ENCODE measurements at places on chromosomes 6 and 20. TPM values are rescaled to one million over a fixed set of nuclear protein-coding genes. Genes with fewer than 3 reads are reported as not detected.

Gene SH3BGRL2
- total RNA-seq, result 23.7 TPM

Gene ULBP3
- 0.75 TPM for total RNA-seq

GRCh38 chr6:71766796-71767195 lies 119.6 kb upstream of the RIMS1 start:
- no peak for DNase-seq

DNA sequence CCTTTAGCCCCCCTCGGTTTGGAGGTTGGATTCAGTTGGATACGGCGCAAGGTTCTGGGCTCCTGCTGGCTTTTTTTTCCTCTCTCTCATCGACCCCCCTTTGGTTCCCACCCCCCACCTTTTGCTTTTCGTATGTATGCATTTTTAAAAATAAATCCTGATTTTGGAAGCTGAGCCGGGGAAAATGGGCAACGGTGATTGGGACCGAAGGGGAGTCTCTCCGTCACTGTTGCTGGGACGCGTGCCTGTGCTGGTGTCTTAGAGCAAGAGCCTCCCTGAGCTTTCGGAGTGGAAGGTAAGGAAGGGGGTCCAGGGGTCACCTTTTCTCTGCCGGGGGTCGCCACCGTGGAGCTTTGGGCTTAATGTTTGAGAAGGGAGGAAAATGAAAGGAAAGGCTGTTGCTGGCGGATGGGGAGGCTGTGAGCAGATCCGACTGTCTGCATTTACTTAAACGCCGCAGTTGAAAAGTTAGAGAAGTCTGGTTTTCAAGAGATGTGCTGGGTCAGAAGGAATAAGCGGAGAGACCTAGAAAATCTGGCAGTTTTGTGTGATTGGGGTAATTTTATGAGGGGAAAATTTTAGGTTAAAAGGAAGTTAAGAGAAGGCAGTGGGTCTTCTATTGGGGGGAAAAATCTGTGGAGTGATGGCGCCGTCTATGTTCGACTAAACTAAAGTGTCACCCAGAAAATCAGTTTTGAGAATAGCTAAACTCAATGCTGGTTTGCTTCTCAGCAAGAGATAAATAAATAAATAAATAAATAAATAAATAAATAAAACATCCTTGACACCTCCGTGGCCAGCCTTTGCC lies 828 bp downstream of the ADGRB3 start:
- peak; percentile 76 for DNase-seq

Gene OXT
- not detected for total RNA-seq

GRCh38 chr6:47402081-47402480 lies 75.5 kb upstream of the CD2AP start:
- DNase-seq, result no peak

DNA sequence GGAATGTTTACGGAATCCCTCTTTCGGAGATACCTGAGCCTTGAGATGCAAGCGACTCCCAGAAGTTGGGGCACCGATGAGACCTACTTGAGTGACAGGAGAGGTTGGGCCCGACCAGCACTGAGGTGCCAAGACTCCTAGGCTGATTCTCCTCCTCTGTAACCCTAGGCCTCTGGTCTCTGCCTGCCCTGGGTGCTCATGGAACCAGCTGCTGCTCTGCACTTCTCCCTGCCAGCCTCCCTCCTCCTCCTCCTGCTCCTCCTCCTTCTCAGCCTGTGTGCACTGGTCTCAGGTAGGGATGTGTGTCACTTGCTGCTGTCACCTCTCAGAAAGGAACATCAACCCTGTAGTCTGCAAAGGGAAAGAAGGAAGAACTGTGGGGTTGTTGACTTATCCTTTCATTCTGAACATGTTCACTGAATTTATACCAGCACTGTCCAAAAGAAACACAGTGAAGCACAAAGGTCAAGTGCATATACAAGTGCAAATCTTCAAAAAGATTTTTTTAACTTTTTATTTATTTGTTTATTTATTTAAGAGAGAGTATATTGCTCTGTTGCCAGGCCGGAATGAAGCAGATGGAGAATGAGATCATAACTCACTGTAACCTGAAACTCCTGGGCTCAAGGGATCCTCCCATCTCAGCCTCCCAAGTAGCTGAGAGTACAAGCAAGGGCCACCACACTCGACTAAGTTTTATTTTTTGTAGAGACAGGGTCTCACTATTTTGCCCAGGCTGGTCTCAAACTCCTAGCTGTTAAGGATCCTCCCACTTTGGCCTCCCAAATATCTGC lies 913 bp downstream of the BTN2A2 start:
- DNase-seq, result no peak

DNA sequence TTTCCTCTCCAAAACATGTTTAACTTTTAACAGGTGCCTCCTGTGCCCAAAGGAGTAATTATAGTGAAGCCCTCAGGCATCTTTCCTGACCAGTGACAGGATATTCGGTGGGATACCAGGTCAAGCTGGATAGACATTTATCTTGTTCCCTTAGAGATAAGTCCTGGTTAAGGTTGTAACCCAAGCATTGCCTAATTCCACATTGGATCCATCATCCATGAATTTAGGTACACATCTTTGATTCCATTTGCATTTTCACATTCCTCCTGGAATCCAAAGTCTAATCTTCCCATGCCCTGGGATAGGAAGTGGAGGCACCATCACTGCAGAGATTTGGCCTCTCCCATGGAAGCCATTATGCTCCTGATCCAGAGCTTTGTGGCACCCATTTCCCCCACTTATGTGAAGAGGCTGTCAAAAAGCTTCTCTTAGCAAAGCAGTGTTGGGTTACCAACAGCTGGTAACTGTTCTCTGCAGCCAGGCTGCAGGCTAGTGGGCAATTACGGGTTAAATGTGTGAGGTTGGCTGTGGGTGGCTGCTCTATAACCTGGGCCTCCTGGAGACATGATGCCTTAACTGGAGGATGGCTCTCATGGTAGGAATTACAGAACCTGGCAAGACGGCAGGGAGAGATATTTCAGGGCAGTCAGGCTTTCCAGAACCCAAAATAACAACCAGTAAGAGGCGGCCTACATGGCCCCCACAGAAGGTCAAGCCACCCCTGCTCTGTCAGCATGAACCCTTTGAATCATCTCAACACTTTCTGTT lies 96.9 kb upstream of the VGLL2 start:
- DNase-seq, result no peak

DNA sequence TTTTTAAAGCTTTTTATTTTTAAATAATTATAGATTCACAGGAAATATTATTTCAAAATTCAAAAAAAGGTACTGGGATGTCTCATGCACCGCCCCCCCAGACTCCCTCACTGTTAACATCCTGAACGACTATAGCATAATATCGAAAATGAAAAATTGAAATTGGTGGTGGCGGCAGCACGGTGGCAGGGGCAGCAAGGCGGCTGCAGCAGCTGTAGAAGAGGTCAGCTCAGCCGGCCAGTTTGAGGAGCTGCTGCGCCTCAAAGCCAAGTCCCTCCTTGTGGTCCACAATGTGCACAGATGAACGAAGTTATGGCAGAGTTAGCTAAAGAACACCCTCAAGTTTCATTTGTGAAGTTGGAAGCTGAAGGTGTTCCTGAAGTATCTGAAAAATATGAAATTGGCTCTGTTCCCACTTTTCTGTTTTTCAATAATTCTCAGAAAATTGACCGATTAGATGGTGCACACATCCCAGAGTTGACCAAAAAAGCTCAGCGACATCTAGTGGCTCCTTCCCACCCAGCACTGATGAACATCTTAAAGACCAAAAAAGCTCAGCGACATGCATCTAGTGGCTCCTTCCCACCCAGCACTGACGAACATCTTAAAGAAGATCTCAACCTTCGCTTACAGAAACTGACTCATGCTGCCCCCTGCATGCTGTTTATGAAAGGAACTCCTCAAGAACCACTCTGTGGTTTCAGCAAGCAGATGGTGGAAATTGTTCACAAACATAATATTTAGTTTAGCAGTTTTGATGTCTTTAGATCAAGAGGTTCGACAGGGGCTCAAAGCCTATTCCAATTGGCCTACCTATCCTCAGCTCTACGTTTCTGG lies 100.8 kb downstream of the FAM217A start:
- no peak for DNase-seq

- no peak for DNase-seq
These were observed 704.2 kb upstream of the CITED2 start for GRCh38 chr6:140078561-140079125.

DNA sequence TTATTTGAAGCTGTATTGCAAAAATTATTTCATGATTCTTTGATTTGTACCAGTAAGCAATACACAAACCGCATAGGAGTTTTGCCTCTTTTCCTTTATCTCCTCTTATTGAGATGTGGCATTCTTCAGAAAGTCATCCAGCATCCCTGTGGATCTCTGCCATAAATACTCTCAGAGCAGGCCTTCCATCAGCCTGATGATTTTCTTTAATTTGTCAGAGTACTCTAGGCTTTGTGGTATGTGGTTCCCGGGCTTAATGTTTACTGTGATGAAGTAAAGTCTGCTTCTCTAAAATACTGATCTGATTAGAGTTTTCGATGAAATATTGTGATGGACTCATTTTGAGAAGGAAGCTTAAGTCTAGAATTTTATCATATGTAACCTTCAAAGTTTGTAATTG lies 31.1 kb upstream of the SLC35D3 start:
- DNase-seq, result no peak

Gene SAMD5
- 2.1 TPM for total RNA-seq

Gene NRSN1
- total RNA-seq, result not detected

- no peak for DNase-seq
These were observed 75.8 kb downstream of the LAMP5 start for GRCh38 chr20:9590189-9590588.

Gene LY86
- 3.6 TPM for total RNA-seq

Gene PLA2G7
- 1.8 TPM for total RNA-seq

GRCh38 chr6:11812951-11813350 lies 34.3 kb upstream of the ADTRP start:
- no peak for DNase-seq

- DNase-seq, result no peak
These were observed 158.1 kb upstream of the AKAP12 start for GRCh38 chr6:151081656-151082055.

Gene C6orf15
- not detected for total RNA-seq

Gene HEY2
- total RNA-seq, result 23.9 TPM

DNA sequence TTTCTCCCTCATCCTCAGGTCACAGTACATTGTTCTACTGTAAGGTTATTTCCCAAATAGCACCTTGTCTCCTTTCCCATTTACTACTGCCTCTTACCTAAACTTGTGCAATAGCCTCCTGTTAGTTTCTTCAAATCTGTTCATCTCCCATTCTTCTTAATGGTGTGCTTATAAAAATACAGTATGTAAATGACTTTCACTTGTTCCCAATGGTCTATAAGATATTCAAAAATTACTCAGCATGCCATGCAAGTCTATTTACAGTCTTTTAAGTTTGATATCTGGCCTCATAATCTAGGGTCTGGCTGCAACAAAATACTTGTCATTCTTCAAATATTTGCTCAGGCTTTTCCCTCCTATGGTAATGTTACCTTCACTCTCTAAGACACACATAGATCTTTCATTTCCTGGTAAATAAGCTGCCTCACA lies 31.5 kb upstream of the RHAG start:
- no peak for DNase-seq

- DNase-seq, result no peak
These were observed 136.0 kb downstream of the MTHFD1L start for GRCh38 chr6:151001387-151002056.

- DNase-seq, result no peak
These were observed 46.4 kb downstream of the MRPL14 start for GRCh38 chr6:44080561-44081521.

DNA sequence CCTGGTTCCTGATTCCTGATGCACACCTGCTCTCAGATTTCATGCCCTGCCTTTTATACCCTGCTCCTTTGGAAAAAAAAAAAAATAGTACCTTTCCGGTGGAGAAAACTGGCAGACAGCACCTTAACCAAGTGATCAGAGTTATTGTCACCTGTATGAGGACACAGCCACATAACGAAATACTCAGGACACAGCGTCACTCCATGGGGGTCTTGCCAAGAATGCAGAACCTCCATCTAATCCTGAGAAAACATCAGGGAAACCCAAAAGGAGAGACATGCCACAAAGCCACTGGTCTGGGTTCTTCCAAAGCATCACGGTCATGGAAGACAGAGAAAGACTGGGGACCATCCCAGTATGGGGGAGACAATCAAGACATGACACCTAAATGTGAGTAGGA lies 29.1 kb downstream of the BFSP1 start:
- DNase-seq, result no peak

GRCh38 chr6:104527311-104527710 lies 332.4 kb downstream of the HACE1 start:
- no peak for DNase-seq

DNA sequence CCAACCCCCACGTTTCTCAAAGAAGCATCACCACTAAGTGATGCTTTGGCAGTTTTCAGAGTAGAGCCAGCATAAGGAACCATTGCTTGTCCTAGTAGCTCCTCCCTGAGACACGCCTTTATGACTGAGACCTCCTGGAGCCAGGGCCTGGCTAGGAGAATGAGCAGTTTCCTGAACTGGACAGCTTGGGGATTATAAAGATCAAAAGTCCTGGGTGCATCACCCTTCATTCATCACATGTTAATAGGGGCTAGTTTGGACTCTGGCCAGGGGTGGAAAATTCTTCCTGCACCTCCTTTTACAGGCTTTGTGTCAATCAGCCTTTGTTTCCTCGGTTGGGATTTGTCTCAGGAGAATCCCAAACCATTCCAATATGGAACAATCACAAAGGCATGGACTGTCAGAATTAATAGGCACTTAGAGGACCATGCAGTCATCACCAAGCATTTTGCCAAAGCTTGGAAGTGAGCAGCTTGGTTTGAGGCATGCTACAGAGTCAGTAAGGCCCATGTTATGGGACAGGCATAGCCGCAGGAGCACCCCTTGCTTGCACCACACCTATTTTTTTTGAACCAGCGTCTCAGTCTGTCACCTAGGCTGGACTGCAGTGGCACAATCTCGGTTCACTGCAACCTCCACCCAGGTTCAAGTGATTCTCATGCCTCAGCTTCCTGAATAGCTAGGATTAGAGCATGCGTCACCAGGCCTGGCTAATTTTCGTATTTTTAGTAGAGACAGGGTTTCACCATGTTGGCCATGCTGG lies 64.9 kb upstream of the TGM3 start:
- DNase-seq, result no peak

- no peak for DNase-seq
These were observed 30.1 kb upstream of the SLC16A10 start for GRCh38 chr6:111057074-111057752.

DNA sequence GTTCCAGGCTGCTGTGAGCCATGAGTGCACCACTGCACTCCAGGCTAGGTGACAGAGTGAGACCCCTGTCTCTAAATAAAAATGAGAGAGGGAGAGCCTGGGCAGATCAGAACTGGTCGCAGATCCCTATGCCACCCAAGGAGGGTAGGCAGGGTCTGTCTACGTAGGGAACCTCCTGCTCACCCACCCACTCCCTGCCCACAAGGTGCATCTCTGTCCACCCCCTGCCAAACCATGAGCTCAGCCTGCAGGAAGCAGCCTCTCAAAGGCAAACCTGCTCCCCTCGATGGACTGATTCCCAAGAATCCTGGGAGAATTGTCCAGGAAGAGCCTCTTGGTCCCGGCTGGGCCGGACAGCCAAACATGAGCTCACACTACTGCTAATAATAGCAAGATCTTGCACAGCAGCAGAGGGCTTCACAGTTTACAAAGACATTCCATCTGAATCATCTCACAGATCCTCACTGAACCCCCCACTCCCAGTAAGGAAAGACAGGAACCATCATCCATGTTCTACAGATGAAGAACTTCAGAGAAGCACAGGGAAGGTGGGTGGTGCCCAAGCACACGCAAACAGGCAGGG lies 27.8 kb upstream of the TLDC2 start:
- DNase-seq, result peak; percentile 71

Gene BAG2
- 32.9 TPM for total RNA-seq
